ENCODE measurements at places on chromosomes 3 and 15. TPM values are rescaled to one million over a fixed set of nuclear protein-coding genes. Genes with fewer than 3 reads are reported as not detected.

- DNase-seq: no peak
These were observed 26.8 kb upstream of the NANOGP8 start for GRCh38 chr15:35111861-35112260.

Gene PSMD2
- total RNA-seq: 223 TPM

- no peak for DNase-seq
These were observed 17.8 kb downstream of the MAP2K1 start for GRCh38 chr15:66404532-66404931.

GRCh38 chr3:196198081-196198675 lies 13.0 kb downstream of the ZDHHC19 start:
- DNase-seq: no peak

DNA sequence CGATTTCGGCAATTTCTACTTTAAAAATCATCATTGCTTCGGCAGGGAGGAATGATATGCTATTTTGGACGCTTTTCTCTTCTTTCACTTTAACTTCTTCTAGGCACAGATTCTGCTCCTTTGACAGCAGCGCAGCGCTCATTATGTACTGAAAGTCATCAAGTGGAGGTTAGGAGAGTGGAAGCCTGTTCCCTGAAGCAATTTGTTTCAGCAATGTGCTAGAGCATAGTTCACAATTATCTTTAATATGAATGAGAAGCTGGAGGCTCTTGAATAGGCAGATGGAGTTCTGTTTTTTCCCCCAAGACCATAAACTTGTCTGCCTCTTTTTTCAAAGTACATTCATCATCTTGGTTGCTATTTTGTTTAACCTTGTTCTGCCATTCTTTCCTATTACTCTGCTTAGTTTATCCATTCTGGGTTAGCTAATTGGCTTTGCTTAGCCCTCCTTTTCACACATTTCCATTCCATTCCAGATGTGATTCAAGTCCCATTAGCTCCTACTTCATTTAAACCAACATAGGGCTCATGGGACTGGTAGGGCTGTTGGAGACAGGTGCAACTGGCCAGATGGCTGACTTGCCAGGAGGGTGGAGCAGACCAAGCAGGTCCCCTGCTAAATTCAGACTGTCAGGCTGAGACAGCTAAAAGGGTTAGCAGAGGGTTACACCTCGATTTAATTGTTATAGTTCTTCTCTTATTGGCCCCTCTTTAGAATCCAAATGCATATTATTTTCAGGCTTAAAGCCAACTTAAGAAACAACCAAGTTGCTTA lies 534.7 kb upstream of the CBLB start:
- no peak for DNase-seq

DNA sequence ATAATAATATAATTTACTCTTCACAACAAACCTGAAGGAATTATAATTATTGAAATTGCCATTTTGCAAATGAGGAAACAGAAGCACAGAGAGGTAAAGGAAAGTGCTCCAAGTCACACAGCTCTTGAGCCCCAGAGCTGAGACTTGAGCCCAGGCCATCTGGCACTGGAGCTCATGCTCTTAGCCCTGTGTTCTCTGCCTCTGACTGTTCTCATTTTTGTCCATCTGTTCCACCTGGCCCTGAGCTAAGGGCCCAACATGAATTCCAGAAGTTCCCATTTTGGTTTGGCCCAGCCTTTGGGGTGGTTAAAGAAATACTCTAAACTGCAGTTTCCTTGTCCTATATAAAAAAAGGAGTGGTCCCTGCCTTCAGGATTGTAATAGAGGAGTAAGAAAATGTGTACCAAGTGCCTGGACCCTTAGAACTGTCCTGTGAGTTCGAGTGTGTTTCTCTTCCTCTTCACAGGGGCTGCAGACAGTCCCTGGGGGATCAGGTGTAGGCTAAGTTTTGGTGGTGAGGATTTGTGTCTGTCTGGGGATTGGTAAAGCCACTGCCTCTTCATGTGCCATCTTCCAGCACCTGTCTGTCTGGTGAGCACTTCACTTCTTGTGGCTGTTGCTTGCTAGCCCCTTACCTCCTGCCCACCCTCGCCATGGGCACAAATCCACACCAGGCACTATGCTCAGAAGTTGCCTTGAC lies 91.8 kb downstream of the DNAJB8 start:
- no peak for DNase-seq

- no peak for DNase-seq
These were observed 1.2 kb upstream of the LINGO1 start for GRCh38 chr15:77633913-77634265.

Gene CPLX3
- total RNA-seq: 0.14 TPM

Gene RBPMS2
- 14.6 TPM for total RNA-seq

GRCh38 chr15:89405494-89405893 lies 70.9 kb upstream of the POLG start:
- no peak for DNase-seq

Gene TRIM42
- not detected for total RNA-seq

Gene C3orf85
- not detected for total RNA-seq

DNA sequence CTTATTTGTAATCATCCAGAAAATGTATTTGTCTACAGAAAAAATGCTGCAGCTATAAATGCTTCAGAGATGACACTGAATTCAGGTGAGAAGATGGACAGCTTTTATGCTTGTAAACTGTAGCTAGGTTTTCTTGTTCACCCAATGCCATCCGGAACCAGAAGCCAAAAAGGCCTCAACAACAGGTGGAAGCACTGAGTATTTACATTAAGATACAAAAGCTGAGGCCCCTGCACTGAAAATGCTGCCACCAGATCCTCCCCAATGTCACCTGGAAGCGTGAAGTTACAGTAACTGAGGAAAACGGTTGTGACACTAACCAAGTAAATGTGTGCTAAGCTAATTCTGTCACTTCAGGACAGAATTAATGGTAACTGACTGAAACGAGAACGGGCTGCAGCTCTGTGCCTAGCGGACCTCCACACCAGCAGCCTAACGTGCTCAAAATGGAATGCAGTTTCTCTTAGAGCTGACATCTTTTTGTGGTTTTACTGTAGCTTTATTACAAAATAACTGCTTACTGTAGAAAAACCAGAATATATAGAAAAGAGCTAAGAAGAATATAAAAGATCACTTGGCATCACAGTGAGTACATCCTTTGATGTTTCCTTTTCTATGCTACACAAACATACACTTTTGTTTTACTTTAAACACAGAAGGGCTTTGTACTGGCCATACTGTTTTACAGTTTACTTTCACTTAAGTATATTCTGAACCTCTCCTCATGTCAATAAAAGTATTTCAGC lies 7.6 kb downstream of the CHSY1 start:
- DNase-seq: no peak

DNA sequence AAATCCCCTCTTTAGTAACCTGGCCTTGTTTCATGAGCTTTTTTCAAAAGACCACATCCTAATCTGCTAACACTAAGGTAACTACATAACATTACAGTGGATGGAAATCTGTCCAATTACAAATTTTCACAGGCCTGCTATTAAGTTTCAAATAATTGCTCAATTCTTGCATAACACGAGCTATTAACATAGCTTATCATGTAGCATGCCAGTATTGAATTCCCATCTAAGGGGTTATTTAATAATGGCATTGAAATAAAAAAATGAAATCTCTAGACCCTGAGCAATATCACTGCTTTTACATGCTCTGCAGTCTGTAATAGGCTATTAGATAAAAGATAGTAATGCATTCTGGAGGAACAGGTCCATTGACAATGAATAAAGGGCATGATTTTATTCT lies 748.3 kb upstream of the NECTIN3 start:
- no peak for DNase-seq

Gene COL6A5
- 0.04 TPM for total RNA-seq

Gene REC114
- not detected for total RNA-seq

Data from mesothelial cell of epicardium (in vitro differentiated cells).